ENCODE measurements at places on chromosomes 6 and 20.

- no peak for DNase-seq
Observed at GRCh38 chr6:44180886-44181285, 22.3 kb downstream of the CAPN11 start.

DNA sequence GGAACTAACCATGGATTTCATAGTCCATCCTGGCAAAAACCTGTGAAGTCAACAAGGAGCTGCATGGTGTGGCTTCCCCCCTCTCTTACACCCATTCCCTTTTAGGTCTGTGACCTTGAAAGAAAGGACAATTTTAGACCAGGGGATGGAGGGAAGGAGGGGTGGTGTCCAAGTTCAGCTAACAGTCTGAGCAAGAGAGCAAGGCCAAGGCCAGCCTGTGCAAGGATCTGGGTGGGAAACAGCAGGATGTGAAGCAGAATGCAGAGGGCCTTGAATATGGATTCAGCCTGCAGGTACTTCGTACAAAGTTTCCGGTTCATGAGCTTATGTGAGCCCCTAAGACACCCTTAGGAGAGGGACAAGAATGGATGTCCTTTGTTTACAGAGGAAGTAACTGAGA is 293.0 kb downstream of the KIF16B start:
- DNase-seq = no peak

DNA sequence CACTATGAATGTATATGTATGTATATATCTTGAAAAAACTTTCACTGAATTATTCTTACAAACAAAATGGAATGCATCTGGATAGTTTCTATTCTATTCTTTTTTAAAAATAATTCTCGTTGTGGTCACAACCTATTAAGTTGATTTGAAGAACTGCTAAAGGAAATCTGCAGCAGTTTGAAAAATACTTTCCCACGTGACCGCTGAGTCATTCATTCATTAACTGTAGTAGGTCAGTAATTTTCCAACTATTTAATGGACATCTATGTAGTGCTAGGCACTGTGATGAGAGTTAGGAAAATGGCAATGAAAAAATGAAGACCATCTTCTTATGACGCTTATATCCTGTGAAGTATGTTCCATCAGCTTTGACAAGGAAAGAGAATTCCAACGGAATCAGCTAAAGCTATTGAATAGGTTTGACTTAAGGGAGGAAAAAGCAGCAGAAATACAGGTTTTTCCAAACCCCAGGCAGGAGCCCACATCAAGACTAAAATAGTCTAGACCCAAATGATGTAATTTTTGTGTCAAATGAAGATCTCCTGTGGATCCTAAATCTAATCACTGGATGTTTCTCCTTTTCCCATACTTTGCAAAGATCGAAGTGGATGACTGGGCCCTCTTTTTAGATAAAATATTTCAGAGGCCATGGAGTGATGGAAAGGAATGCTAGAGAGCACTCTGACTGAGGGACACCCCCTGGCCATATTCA is 4.1 kb upstream of the EFHC1 start:
- DNase-seq = no peak

- DNase-seq = no peak
Observed at GRCh38 chr6:26021001-26021349, 58.4 kb downstream of the TRIM38 start.

- no peak for DNase-seq
Observed at GRCh38 chr6:111411978-111412566, 70.9 kb downstream of the REV3L start.

- DNase-seq = no peak
Observed at GRCh38 chr6:93213028-93213427, 206.3 kb downstream of the EPHA7 start.

GRCh38 chr6:115594891-115595290 is 465.8 kb downstream of the FRK start:
- no peak for DNase-seq

GRCh38 chr20:3515379-3516170 is 44.8 kb downstream of the ATRN start:
- DNase-seq = no peak

DNA sequence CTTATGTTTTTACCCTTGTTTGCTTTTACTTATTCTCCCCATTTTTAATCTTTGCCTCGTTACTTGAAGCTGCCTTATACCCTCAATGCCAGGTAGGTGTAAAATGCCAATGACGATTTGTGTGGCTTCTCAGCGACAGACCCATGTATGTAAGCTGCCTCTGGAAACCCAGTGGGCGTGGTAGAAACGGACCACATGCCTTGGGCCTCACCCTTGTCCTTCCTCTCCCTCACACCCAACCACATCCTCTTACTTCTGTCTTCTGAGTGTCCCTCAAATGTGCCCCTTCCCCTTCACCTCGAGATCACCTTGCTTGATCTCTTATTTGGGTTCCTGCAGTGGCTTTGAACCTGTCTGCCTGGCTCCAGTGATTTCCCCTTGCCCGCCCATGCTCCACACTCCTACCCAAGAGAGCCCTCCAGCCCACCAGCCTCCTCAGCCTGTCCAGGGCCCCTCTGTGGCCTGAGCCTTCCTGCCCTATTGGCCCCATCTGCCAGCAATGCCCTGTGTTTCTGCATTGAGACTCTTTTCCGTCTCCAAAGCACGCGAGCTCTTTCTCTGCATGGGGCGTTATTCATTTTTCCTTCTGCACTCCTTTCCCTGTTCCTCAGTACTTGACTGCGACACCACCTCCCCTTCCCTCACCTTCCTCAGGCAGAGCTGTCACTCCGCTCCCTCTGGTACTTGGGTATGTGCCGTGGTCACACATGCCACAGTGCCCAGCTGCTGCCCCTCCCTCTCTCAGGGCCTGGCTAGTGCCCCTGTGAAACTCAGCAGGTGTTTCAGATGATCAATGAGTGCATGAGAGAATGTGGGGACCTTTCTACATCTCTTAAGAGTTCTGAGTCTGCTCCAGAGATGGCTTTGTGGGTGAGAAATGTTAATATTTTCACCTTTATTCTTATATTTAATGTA is 115.4 kb downstream of the SLX4IP start:
- no peak for DNase-seq

DNA sequence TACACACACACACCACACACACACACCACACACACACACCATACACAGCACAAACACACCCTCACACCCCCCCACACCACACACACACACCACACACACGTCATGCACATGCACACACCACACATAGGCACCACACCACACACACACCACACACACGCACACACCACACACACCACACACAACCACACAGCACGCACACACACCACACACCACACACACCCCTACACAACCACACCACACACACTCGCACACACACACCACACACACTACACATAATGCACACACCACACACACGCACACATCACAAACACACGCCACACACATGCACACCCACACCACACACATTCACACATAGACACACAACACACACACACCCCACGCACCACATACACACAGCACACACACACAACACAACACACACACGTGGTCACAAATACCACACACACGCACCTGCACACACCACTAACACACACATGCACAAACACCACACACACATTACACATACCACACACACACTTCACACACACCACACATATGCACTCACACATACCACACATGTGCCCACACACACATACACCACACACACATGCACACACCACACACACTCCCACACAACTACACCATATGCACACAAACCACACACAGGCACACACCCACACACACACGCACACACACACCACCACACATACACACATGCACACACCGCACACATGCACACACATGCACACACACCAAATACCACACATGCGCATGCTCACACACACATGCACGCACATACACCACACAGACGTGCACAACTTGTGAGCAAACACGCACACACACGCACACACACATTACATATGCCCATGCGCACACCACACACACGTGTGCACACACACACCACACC is 9.4 kb upstream of the ACSS1 start:
- DNase-seq = no peak

DNA sequence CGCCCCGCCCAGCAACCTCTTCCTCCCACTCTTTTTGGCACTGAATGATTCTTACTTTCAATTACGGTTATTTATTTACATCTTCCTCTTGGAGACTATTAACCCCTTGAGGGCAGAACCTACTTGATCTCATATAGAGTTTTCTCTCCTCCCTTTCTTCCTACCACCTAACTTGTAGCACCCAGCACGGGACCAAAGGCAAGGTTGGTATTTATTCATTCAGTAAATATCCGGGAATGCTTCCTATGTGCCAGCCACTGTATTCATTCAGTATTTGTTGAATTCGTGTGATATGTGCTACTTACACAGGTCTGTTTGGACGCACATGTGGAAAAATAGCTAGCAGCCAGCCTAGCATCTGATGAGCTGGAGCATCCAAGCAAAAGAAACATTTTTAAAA is 1.3 kb upstream of the CNKSR3 start:
- no peak for DNase-seq

- DNase-seq = no peak
Observed at GRCh38 chr6:29593199-29593855, 8.4 kb downstream of the OR2H2 start.

GRCh38 chr20:24146231-24146634 is 157.7 kb upstream of the GGTLC1 start:
- DNase-seq = no peak

DNA sequence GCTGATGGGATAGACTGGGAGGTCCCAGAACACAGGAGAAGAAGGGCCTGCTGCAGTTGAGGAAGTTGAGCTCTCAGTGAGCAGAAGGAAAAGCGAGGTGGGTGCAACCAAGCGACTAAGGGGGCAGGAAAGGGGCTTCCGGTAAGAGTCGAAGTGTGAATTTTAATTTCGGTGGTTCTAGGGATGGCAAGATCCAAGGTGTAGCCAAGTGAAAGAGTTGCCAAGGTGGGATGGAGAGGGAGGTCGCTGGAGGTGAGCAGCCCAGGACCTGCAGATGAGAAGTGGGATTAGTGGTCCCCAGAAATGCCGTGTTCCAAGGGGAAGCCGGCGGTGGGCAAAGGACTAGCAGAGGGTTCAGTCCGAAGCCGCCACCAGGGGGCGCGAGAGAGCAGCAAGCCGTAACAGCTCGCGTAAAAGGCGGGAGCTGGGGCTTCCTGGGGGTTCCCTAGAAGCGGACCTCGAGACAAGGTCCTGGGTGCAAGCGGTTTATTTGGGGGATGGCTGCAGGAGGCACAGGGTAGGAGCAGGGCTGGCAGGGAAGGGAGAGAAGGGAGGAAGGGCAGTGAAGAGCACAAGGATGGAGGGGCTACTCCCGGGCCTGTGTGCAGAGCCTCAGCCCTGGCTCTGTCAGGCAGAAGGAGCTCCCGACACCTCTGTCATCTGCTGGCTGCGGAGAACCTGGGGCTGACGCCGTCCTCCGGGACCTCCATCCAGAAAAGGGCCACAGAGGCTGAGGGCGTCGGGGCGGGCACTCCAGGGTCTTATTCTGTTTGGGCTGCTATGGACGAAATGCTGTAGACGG is 103.6 kb downstream of the PAX1 start:
- DNase-seq = no peak

DNA sequence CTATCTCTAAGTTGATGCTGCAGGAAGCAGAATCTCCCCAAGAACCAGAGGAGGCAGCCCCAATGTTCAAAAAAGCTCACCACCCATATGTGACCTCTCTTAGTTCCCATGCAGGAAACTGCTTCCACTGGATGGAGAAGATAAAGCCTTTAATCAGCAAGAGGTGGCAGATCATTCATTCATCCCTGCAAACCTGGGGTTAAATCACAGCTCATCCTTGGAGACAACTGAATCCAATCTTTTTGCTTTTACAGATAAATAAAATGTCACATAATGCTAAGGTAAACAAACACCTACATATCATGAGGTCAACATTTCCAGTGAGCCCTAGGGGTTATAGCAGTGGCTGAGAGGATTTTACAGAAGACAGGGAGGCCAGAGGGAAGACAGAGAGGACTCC is 112.7 kb upstream of the CD93 start:
- no peak for DNase-seq

DNA sequence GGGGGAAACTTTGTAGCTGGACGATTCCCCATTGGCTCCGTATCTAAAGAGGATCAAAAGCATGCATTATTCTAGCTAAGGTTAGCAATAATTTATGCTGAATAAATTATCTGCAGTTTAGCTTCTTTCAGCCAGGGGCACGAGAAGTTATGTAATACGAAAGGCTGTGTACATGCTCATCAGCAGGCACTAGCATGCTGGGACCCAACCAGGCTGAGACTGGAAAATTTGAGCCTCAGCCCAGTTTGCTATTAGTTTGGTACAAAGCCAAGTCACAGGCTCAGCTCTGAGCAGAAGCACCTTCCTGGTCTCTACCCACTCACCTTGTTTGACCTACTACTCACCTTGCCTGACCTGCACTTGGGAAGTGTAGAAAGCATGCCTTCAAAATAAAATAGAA is 328.1 kb upstream of the ARID1B start:
- no peak for DNase-seq

GRCh38 chr6:34598712-34599111 is 42.6 kb upstream of the SPDEF start:
- DNase-seq = no peak

DNA sequence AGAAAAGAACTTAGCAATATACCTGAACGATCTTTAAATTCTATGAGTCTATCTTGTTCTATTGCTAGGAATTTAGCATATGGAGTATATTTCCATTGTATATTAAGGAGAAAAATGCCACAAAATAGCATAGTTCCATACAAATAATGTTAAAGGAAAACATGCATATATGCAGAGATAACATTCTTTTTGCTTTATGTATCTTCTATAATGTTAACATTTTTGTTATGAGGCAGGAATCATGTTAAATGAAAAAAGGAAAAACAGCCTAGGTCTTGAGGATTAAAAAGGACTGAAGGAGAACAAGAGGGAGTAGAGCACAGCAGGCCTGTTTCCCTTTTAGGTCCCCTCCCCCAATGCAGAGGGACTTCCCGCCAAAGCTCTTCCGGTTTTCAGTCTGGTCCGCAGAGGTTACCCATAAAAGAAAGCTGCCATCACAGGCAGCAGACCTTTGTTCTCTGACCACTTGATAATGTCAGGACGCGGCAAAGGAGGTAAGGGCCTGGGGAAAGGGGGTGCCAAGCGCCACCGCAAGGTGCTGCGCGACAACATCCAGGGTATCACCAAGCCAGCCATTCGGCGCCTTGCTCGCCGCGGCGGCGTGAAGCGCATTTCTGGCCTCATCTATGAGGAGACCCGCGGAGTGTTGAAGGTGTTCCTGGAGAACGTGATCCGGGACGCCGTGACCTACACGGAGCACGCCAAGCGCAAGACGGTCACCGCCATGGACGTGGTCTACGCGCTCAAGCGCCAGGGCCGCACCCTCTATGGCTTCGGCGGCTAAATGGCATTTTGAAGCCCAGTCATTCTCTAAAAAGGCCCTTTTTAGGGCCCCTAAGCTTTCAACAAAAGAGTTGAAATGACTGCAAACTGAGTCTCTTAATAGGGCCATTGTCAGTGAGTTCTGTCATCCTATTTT is 108.4 kb upstream of the PRSS16 start:
- DNase-seq = peak; percentile 69

- DNase-seq = no peak
Observed at GRCh38 chr20:10510216-10510615, 75.1 kb downstream of the SLX4IP start.

- no peak for DNase-seq
Observed at GRCh38 chr6:139066080-139066479, 37.5 kb downstream of the ABRACL start.

DNA sequence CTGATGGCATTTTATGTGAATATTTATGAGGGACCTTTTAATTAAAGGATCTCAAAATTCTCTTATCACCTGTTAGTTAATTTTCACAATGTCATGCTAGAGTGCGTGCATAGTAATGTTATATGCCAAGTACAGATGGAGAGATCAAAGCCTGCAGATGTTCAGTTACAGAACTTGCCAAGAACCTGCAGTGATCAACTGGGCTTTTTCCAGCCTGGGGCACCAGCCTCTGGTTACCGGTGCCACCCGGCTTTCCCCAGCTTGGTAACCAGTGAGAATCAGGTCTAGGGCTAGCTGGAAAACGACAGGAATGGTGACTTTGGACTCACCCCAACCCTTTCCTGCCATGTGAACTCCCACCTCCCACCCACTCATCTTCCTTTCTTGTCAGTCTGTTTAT is 91.8 kb downstream of the CAP2 start:
- no peak for DNase-seq

Measured in CD4-positive, alpha-beta memory T cell (primary cell).